ENCODE measurements at places on chromosomes 6 and 20.
A peak's percentile ranks its signal among the peaks of the same experiment; 100 is the strongest.

- no peak for DNase-seq
These were observed 1.3 kb downstream of the BLCAP start for GRCh38 chr20:37526238-37526838.

- DNase-seq: no peak
These were observed 16.6 kb downstream of the HLA-A start for GRCh38 chr6:29958921-29959320.

DNA sequence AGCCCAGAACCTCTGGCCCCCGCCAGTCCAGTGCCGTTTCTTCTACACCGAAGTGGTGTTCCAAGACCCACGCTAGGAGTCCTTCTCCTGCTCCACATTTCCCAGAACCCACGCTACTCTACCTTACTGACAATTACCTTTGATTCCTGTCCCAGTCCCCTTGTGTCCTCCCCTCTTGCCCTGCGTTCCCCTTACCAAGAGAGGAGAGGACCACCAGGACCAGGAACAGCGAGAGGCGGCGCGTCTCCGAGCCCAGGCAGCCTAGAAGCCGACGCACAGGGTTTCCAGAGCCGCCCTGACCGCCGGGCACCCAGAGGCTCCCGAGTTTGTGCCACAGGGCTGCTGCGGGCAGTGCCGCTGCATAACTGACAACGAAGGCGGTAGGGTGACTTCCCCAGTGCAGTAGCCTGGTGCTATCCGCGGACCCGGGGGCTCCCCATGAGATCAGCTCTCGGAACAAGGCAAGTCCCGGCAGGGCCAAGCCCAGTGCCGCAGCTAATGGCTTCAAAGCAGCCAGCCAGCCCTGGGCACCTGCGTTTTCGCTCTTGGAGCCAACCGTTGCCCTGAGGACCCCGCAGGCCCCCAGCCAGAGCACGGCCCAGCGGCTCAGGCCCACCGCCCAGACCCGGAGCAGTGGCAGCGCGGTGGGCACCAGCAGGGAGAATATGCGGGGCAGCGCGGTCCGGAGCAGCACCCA, 512 bp downstream of the TAP1 start:
- DNase-seq: peak; percentile 57

DNA sequence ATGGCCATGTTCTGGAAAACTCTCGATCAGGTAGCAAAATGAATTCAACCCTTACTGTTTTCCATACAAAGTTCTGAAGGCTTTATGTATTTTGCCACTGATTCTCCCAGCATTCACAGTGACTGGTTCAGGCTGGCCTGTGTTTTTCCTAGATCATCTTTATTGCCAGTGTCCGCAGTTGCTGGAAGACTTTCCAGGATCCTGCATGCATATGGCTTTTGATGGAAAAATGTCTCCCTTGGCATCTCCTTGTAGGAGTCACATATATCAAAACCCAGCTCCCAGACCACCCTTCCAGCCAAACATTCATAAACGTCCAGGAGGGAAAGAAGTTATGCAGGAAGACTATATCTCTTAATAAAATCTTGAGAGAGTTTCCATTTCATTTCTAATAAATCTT, 588.8 kb downstream of the MAFB start:
- DNase-seq: no peak

DNA sequence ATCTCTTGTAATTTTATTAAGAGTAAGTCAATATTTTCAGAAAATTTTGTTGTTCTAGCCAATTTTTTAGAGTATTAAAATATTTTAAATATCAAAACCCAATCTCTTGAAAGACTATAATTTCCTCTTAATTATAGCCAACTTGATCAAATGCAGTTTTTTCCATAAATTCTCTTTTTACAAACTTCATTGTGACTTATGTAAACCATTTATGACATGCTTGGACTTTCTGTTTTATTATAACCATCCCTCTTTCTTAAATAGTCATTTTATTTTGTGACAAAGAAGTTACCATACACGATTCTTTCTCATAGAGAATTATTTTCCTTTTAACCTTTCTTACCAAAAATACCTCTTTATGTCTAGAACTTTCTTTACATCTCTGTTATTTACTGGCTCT, 1075.5 kb downstream of the KHDRBS2 start:
- DNase-seq: no peak

DNA sequence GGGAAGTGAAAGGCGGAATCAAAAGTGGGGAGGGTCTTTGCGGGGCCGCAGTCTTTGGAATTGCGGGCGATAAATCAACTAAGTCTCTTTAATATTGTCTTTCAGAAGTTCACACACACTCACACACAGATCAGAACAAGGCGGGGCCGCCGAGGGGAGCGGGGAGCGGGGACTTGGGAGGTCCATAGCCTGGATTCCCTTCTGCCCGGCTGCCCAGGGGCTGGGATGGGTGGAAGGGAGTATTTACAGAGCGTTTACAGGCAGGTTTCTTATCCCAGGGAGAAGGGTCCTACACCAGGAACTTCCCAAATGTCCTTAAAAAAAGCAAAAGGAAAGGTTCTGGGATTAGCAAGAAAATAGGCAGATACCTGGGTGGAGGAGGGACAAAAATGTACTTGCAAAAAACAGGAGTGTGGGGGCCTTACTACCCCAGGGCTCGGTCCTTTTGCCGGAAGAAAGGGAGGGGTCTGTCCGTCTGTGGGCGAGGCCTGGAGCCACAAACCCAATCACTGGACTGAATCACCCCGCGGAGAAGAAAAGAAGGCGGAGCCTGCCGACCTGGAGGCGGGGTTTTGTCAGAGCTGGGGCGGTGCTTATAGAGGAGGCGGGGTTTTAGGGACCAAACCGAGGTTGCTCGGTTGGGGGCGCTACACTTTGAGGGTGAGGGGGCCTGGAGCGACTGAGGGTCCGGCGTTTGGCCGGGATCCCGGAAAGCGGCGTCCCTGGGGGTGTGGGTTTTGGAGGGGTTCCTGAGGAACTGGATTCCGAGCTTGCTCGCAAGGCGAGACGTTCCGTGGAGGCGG, 3.2 kb downstream of the PRRT1 start:
- peak; percentile 77 for DNase-seq

GRCh38 chr6:64930681-64931080, 776.3 kb downstream of the EYS start:
- no peak for DNase-seq
